ENCODE measurements at places on chromosomes 5 and 9. TPM values are rescaled to one million over a fixed set of nuclear protein-coding genes. Genes with fewer than 3 reads are reported as not detected.

LRRC19 gene
- total RNA-seq, result not detected

RACK1 gene
- total RNA-seq, result 2,769 TPM

EGFLAM gene
- 19.9 TPM for total RNA-seq

IFNA2 gene
- not detected for total RNA-seq

NUTM2F gene
- total RNA-seq, result not detected

GRCh38 chr5:9419794-9420193, 126.1 kb downstream of the SEMA5A start:
- no peak for DNase-seq

DNA sequence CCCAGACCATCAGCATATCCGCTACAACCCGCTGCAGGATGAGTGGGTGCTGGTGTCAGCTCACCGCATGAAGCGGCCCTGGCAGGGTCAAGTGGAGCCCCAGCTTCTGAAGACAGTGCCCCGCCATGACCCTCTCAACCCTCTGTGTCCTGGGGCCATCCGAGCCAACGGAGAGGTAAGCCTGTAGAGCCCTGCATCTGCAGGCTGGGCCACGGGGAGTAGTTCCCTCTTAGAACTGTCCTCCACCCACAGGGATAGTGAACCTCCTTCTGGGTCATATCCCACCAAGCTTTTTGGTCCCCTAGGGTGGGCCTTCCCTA, 569 bp downstream of the GALT start:
- DNase-seq, result no peak

- DNase-seq, result peak; percentile 13
These were observed 62.2 kb upstream of the ADAMTS2 start for GRCh38 chr5:179407191-179408175.

DNA sequence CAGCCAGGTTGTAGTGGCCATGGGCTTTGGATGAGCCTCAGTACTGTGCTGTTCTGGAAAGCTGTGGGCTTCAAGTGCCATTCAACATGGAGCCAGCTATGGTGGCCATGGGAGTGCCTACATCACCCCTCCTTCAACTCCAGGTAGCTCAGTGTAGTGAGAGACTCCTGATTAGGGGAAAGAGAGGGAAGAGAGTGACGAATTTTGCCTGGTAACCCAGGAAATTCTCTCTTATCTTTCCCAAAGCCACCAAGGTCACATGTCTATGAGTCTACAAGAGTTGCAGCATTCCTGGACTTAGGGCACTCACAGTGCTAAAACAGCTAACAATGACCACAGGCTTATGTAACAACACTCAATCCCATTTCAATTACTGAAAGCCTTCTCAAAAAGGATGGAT, 81.7 kb upstream of the SPTLC1 start:
- DNase-seq, result peak; percentile 21

DNA sequence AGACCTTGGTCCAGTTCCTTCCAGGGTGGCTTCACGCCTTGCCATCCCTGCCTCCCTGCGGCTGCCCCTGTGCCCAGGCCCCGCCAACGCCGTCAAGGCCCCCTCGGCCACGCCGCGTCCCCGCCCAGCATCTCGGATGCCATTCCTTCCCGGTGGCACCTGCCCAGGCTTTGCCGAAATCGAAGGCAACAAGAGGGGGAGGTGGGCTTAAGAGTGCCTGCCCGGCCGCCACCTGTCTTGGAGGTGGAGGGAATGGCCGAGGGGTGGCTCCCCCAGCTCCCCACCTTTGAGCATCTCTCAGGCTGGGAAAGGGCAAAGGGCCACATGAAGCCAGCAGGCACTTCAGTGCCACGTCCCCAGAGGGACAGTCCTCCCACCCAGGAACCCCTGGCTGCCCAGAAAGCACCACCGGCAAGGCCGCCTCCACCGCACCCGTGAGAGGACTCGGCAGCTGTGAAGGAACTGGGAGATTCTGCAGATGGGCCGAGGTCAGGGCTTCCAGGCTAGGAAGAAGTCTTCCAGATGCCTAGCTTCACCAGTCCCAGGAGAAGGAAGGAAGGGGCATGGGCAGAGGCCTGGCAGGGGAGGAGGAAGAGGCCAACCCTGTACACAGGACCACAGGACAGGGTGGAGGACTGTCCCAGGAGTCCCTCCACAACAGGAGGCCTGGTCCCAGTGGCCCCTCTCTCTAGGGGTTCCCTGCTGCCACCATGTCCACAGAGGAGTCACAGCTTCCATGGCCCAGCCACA, 218.0 kb downstream of the FANCC start:
- no peak for DNase-seq

DNA sequence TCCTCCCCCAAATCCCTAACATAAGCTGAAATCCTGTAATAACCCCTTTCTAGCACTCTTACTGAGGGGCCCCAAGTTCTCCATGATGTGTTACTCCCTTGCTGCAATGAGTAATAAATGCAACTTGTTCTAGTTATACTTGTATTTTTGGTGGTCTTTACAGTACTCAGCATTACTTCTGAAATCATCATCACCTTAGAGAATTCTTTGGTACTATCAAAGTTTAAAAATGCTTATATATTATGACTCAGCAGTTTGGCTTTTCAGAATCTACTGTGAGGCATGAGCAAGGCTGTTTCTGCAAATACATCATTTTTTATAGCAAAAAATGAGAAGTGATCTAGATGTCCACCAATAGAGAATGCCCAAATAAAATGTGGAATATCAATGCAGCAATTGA, 20.7 kb upstream of the ROPN1L start:
- no peak for DNase-seq

DNA sequence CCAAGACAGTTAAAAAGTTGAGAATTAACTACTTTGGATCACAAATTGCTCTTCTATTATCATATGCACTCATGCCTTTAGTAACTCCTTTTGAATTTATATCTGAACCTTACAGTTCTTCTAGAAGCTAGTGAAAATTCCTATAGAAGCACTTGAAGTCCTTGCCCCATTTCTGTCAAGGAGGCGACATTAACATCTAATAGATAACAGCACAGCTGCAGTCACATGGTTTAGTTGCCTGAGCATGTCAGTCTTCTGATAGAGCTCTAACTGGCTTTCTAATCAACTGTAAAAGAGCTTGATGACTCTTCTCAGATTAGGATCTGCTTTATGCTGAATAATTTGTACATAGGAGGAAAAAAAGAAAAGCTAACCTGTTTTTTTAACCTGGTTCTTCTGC, 9.0 kb downstream of the RFESD start:
- no peak for DNase-seq

Data from myocyte (in vitro differentiated cells).